ENCODE measurements at places on chromosomes 5 and 9.

- peak; percentile 27 for DNase-seq
These were observed 105.1 kb downstream of the EHMT1 start for GRCh38 chr9:137723783-137724445.

GRCh38 chr9:121778252-121779225 is 127.1 kb downstream of the DAB2IP start:
- no peak for DNase-seq

GRCh38 chr9:125492719-125493118 is 214.3 kb downstream of the MAPKAP1 start:
- no peak for DNase-seq

- DNase-seq, result peak; percentile 90
These were observed 7.0 kb upstream of the IRF1 start for GRCh38 chr5:132497488-132497997.

- no peak for DNase-seq
These were observed 44.0 kb downstream of the RASA1 start for GRCh38 chr5:87311405-87312279.

DNA sequence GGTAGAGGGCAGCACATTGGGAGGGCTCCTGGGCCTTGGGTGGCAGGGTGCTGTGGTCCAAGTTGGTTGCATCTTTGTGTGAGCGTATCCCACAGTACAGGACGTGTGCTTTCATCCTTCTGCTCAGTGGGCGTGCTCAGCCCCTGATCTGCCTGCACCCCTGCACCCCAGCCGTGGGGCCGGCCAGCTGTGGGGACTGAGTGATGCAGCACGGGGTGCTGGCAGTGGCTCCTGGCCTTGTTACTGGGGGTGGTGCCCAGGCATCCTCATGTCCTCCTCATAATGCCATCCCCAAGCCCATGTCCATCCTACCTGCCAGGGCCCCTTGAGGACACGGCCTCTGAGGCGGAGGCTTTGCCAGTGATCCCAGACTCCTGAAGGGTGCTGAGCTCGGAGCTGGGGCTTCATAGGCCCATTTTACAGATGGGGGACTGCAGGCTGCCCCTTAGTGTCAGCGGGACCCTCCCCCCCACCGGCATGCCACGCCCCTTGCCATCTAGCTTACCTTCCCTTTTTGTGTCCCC is 100.7 kb downstream of the PHF2 start:
- no peak for DNase-seq

DNA sequence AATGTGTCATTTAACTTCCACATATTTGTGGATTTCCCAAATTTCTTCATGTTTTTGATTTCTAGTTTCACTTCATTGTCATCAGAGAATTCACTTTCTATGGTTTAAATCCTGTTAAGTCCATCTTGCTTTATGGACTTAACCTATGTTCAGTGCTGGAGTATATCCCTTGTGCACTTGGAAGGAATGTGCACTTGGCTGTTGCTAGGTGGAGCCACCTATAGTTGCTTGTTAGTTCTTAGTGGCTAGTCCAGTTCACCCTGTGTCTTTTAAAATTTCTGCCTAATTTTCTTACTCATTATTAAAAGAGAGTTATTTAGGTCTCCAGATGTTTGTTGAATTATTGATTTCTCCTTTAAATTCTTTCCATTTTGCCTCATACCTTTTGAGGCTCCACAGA is 1472.5 kb upstream of the CDH6 start:
- no peak for DNase-seq

DNA sequence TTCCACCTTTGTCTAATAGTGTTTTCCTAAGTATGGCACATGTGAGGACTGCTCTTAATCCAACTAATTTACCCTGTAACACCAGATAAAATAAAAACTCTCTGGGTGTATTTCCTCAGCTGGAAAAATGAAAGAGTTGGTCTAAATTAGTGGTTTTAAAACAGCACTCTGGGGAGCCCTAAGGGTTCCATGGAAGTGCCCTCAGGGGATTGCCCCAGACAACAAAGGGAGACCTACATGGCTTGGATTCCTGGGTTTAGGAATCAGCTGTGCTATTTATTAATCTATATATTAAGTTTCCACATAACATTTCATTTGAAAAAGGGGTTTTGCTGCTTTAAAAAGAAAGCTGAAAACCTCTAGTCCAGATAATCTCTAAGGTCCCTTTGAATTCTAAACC is 20.2 kb downstream of the ADAMTS6 start:
- DNase-seq, result no peak

GRCh38 chr5:110832683-110833082 is 93.9 kb downstream of the SLC25A46 start:
- DNase-seq, result no peak

DNA sequence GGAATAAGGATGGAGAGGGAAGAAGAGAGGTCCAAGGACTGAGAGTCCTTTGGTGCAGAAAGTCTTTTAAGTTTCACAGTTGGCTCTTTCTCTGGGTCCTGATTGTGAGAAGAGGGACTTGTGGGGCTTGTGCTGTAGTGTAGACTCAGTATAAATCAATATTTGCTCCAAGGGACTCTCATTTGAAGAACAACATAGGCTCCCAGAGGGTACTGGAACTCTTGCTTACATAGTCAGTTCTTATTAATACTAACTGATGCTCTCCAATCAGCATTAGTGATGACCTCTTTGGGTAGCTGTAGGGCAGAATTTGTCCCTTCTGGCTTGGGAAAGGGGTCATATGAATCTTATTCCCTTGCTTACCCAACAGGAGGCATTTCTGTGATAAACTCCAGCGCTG is 62.5 kb upstream of the CXCL14 start:
- no peak for DNase-seq

- DNase-seq, result peak; percentile 48
These were observed 90.4 kb downstream of the ZNF608 start for GRCh38 chr5:124655921-124656511.

- no peak for DNase-seq
These were observed 460.7 kb upstream of the MEF2C start for GRCh38 chr5:89343666-89344065.

- DNase-seq, result no peak
These were observed 30.1 kb downstream of the PPARGC1B start for GRCh38 chr5:149759986-149760853.

GRCh38 chr5:172640822-172641358 is at the start of gene NEURL1B:
Gene NEURL1B, plus strand, starts transcription at chr5:172641263. Its CDS starts 144 bp downstream, at chr5:172641407.
- no peak for DNase-seq

DNA sequence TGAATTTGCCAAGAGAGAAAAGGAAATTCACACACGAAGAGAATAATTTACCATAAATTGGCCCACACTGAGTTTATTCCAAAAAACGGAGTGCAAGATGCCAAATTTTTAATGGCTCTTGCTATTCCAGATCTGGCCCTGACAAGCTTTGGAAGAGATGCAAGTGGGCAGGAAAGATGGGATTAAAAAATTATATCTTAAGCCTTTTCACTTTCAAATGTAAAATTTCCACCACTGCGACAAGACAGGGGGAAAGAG is 352.4 kb downstream of the GLIS3 start:
- no peak for DNase-seq

GRCh38 chr5:135114759-135115158 is 80.7 kb upstream of the PITX1 start:
- DNase-seq, result no peak

DNA sequence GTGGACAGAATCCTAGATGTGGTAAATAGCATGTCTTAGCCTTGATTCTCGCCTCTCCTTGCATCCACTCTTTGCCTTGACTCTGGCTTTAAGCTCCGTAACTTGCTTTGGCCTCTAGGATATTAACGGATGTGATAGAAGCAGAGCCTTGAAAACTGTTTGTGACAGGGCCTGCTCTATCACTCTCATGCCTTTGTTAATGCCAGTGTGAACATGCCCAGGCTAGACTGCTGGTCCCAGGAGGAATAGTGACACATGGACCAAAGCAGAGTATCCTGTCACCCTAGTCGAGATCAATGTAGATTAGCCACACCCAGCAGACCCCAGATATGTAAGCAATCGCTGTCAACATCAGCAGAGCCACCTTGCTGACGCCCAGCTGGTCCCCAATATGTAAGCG is 109.9 kb upstream of the C9orf72 start:
- no peak for DNase-seq

DNA sequence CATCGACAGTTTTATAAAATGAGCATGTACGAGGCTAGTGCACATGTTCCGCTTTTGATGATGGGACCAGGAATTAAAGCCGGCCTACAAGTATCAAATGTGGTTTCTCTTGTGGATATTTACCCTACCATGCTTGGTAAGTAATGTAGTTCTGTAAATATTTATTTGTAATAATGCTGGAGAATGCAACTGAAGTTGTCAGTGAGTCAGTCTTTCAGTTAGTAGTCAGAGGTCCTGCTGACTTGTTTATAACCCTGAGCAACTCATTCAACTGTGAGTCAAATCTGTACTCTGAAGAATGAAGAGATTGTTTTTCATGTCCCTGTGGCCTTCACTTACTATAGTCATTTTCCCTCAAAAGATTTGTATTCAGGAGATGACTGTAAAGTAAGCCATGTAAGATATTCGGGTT is 28.4 kb upstream of the GPR150 start:
- no peak for DNase-seq

DNA sequence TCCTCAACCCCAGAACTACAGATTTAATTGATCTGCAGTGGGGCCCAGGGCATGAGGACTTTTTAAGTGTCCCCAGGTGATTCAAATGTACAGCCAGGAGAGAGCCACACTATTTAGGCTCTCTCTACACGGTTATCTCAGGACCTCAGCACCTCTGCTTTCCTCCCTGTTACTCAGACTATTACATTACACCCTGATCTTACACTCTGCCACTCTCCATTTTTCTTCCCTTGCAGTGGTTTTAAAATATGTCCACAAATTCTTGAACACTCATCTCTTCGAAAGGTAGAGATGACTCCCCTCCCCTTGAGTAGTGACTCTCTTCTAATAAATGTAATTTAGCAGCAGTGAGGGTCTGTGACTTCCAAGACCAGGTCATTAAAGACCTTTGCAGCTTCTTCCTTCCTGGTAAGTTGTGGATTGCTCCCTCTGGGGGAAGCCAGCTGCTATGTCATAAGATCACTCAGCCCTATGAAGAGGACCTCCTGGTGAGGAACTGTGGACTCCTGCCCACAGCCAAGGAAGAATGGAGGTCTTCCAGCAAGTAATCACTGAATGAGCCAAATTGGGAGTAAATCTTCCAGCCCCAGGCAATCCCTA is 87.5 kb upstream of the SSBP2 start:
- no peak for DNase-seq

DNA sequence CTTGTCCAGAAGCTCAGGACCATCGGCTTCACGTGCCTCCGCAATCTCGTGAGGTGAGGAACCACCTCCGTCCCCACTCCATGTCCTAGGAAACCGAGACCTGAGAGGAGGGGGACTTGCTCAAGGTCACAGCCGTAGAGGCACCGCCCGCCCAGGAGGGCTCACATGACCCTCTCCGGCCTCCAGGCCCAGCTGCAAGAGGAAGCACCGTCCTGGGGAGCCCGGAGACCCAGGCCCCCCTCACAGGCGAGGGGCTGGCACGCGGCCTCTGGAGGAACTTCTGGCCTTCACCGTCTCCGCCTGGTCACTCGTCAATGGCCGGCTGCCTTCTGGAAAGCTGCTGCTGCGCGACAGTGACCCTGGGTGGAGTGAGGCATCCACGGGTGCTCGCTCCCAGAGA is 24.2 kb downstream of the FAM78A start:
- no peak for DNase-seq

DNA sequence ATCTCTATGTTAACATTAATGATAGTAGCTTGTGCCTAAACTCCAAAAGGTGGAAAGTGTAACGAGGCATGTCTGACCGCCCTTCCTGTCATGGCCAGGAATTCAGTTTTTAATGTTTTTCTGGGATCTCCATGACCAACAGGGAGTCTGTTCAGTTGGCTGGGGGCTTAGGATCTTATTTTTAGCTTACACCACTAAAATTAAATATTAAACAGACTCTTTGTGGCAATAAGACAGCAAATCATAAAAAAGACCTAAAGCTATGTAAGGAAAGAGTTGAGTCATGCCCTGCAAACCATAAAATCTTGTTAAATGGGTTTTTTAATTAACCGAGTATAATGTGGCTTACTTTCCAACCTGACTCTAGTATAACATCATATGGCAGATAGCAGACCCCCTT is 247.8 kb downstream of the DIRAS2 start:
- DNase-seq, result no peak

DNA sequence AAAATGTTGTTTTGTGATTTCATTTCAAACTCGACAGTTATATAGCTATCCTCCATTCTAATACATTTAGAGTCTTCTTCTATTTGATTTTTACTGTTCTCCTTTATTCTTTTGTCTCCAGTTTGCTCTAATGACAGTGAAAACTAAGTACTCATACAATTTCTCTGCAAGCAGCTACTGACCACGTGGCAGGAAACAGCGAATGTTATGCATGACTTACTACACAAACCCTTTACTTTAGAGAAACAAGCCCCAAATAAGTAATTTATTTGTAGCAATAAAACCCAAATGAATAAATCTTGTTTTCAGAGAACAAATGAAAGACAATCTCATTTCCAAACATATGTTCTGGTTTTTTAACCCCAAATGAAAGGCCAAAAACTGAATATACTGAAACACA is 41.9 kb downstream of the CDH6 start:
- DNase-seq, result no peak

- DNase-seq, result no peak
These were observed 16.1 kb upstream of the CMBL start for GRCh38 chr5:10323588-10324488.

DNA sequence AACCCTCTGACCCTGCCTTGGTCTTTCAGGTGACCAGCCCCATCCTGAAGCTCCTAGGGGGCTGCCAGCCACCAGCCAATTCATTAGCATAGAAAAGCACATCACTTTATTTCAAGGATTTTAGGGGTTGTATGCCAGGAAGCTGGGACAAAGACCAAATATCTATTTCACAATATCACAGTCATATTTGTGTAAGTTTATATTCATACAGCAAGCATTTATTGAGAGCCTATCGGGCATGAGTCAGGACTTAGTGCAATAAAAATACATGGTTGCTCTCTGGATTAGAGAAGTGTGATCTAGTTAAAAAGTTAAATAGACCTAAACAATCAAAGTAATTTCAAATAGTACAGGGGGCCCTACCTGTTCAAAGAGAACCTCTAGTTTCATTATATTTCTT is 113.8 kb downstream of the ERCC6L2 start:
- DNase-seq, result no peak

DNA sequence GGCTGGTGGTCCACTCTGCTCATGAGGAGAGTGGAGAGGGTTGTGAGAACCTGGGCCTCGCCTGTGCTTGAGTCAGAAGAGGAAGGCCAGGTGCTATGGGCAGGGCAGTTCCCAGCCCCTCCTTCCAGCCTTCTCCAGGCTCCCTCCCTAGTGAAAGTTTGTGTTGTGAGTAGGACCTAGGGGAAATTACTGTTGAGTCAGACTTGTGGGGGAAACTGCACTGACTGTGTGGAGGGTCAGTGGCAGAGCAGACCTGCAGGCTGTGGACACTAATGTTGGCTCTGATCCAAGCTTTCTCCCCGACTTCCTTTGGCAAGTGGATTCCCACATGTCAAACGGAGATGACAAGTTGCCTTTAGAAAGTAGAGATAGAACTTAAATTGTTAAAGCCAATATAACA is 102.6 kb downstream of the ARHGAP26 start:
- DNase-seq, result no peak

DNA sequence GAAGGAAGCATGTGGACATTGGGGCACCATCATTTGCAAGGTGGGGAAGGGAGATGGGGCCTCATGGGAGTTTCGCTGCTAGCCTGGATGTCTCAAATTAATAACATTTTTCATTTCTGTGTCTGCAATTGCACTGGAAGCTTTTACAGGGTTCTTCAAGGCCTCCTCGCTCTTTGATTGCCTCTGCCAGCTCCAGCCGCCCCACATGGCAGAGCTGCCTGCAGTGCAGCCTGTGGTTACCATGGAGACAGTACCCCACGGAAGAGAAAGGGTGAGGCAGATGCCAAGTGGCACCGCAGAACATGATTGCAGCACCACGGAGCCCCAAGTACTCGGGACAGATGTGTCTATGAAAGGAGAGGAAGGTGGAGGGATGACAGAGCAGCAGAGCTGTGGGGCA is 25.4 kb downstream of the CTNND2 start:
- no peak for DNase-seq
